ENCODE measurements at places on chromosomes 2 and 18.

GRCh38 chr18:67476585-67476984 lies 39.9 kb downstream of the DSEL start:
- no peak for DNase-seq

GRCh38 chr2:182618672-182619079 lies 97.4 kb upstream of the DNAJC10 start:
- no peak for DNase-seq

DNA sequence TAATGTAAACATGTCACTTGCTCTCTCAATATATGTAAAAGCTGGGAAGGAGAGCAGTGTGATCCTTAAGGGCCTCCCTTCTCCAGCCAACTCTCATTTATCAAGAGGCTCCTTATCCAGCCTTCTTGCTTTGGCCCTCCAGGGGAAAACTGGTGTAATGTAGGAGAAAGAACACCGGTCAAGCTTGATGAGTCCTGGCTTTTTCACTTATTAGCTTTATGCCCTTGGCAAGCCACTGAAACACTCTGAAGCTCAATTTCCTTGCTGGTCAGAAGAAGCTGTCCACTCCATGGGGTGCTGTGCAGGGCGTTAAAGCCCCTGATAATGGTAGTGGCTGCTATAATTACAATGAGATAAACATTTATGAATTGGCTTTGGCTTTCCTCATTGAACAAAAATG lies 251.2 kb upstream of the RBBP8 start:
- no peak for DNase-seq

- DNase-seq = no peak
Observed at GRCh38 chr18:44895176-44895798, 214.6 kb downstream of the SETBP1 start.

DNA sequence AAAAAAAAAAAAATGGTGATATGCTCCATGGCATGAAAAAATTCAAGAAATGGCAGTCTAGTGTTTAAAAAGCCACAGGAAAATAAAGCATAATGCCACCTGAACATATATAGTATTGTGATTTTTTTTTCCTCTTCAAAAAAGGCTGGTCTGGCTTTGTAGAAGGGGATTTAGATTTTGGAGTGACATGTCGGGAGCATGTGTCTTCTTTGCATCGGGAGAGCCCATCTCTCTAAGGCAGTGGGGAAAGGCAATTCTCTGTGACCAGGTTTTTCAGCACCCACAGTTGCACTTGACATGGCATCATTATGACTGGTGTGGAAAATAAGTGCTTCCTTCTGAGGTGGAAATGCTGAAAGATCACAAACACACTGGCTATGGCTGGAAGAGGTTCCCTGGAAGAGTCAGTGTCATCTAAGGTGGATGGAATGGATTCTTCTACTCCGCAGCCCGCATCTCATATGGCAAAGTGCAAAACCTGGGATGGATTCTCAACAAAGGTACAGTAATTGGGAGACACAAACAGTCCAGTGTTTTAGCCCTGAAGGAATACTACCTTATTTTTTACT lies 172.5 kb downstream of the AGAP1 start:
- DNase-seq = peak; percentile 9

DNA sequence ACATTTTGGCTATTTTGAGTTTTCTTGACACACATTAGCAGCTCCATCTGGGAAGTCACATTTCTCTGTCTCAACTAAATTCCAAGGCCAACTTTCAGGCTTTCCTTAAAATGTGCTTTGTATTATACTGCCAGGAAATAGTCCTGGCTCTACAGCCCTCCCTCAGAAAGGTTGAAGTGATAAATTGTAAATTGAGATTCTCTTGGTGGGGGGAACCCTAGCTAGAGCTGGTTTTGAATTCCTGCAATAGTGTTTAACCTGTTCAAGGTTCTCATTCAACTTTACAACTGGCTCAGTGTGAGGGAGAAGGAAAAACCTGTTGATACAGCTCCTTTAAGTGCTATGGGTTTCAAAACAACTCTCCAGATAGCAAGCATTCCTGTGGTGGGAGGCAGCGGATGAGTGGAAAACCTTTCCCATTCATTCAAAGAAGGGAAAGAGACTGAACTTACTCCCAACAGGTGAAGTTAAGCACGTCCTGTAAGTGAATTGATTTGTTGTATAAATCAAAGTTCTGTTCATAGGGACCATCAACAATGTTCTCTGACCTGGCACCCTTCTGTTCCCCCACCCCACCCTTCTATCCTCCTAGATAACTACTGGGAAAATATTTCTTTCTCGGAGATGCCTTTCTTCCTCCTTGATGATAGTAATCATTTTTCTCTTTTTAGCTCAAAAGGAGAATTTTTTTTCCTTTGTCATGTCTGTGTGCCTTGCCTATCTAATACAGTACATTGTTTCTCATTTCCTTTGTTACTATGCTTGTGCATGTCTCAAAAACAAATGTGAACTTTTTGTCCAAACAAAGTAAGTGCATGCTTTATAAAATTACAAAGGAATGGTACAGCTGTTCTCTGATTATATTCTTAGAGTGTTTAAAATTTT lies 44.2 kb upstream of the SLC39A10 start:
- no peak for DNase-seq

GRCh38 chr18:62357079-62357719 lies 32.1 kb downstream of the TNFRSF11A start:
- no peak for DNase-seq

DNA sequence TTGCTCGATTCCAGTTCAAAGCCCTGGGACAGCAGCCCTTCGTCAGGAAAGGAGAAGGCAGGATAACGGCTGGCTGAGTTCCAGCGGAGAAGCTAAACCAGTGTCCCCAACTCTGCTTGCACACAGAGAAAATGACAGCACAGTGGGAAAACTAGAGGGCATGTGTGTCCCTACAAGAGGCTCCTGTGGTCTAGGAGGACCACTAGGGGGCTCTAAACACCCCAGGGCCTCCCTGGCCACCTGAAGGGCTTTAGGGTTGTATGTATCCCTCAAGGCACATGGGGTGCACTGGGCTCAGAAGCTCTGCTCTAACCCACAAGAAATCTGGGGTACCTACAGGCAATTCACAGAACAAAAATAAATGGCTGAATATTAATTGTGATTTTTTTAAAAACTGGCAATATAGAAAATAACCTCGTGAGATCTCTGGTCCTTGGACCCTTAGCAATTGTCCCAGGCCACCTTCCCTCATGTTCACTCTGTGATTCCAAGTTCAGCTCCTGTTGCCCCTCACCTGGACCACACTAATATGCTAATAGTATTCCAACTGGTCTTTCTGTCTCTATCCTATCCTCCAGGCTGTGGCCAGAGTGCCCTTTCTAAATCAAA lies 17.5 kb downstream of the STAT1 start:
- no peak for DNase-seq

DNA sequence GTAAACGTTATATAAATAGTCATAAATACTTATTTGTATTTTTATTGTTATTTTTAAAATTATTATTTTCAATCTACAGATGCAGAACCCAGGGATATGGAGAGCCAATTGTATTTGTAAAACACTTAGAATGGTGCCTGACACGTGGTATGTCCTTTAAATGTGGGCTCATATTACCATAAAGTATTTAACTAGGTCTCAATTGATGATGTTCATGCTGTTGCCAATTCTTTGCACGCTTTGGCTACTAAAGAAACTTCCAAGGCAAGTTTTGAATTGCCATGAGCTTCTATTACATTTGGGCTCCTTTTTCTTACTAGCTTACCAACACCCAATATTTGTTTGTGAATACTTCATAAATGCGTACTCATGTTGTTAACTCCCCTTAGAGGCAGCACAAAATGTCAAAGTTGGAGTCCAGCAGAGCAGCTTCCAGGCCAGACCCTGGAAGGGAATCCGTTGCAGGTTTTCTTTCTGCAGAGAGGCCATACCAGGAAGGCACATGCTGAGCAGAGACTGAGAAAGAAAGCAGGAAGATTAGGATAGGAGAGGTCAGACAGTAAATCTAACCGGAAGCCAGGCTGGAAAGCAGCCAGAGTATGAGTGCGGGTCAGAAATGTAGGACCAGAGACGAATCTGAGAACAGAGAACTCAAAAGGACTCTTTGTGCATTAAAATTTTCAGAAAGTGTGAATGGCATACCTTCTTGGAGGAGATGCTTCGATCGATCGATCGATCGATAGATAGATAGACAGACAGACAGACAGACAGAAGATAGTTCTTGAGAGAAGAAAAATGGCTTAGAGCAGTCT lies 4.2 kb upstream of the NOSTRIN start:
- DNase-seq = no peak

DNA sequence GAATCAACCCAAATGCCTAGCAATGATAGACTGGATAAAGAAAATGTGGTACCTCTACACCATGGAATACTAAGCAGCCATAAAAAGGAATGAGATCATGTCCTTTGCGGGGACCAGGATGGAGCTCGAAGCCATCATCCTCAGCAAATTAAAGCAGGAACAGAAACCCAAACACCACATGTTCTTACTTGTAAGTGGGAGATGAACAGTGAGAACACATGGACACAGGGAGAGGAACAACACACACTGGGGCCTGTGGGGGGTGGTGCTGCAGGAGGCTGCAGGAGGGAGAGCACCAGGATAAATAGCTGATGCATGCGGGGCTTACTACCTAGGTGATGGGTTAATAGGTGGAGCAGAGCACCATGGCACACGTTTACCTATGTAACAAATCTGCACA lies 8.4 kb upstream of the PID1 start:
- DNase-seq = no peak

DNA sequence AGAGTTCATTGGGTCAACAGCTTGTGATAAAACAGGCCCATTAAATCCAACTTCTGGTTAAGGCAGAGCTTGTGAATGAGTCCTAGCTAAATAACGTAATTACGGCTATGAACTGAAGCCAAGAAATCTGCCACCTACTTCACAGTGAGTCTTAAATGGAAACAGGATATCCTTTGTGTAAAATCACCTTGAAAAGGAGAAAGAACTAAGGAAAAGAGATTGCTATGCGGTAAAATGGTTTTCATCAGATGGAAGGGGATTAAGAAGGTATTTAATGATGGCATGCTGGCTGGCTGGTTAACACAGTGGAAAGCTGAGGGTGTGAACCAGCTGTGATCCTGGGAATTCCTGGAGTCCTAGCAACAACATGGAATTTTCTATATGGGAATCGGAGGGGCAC lies 156.6 kb downstream of the DOK6 start:
- no peak for DNase-seq

DNA sequence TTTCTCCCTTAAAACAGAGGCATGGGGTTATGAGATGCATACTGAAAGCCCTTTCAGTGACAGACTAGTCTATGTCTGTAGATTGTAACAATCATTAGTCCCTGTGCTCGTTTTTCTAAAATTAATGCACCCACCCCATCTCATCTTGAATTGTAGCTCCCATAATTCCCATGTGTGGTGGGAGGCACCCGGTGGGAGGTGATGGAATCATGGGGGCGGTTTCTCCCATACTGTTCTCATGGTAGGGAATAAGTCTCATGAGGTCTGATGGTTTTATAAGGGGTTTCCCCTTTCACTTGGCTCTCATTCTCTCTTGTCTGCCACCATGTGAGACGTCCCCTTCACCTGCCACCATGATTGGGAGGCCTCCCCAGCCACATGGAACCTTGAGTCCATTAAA lies 100.9 kb downstream of the AP1S3 start:
- no peak for DNase-seq

DNA sequence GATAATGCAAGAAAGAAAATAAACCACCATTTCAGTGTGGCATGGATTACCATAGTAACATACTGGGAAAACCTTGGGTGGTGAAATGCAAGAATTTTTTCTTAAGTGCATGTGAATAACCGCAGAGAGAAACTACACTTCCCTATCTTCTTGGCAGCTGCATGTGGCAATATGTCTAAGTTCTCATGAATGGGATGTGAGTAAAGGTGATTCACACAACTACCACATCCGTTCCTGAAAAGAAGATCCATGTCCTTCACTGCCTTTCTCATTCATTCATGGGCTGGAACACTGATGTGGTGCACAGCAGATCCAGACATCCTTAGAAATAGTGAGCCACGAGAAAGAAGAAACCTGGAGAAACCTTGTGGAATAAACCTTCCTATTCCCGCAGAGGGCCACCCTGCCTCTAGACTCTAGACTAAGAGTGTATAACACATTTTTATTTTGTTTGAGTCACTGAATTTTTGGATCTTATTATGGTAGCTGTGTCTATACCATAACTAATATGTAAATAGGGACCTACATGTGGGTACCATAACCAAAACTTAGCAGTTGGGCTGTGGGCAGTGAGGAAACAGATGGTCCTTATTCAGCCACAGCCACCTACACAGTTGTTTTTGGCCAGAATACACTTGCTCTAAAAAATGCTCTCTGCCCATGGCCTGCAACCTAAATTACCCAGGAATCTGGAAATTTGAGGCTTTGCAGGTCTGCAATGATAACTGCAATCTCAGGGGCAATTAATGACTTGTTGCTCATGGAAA lies 573.3 kb downstream of the LRP1B start:
- DNase-seq = no peak

DNA sequence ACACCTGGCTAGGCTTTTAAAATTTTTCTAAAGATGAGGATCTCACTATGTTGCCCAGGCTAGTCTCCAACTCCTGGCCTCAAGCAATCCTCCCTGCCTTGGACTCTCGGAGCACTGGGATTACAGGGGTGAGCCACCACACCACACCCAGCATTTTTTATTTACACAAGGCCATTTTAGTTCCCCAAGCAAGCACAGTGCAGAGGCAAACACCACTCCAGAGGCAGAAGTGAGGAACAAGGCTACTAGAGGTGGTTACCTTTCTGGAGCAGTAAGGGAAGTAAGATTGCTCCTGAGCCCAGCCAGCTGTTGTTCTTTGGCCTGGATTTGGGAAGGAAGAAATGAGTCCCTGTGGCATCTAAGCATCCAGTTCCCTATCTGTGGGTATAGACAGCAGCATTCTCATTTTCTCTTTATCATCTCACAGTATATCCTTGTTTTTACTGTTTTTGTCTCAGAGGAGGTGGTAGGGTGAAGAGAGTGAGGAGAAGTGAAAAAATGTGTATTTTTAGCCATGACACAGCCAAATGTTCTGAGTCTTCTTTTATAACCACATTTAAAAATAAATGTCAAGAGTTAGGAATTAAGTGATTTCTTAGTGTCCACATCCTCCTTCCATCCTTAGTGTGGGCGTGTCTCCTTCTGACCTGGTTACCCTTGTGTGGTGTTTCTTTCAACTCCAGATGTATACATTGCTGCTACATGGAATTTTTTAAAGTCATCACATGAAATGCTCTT lies 10.5 kb upstream of the TTC39C start:
- no peak for DNase-seq

DNA sequence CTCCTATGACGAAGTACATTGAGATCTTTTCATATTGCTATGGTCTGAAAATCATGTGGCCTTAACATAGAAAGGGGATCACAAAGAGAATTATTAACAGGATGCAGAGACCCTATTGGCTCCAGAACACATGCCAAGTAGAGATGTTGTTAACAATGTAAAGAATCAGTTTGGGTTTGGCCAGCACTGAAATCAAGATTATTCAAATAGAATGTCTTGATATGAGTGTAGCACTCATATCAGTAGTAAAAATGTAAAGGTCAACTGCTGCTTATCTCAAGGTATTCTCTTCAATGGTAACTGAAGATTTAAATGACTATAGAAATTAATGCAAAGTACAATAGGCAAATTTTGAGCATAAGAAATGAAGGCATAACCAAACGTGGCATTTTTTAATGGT lies 262.8 kb downstream of the PTH2R start:
- no peak for DNase-seq

Data from effector memory CD4-positive, alpha-beta T cell (primary cell).